Nephron progenitor cell (in vitro differentiated cells): ENCODE measurements at places on chromosomes 5 and 9.

DNA sequence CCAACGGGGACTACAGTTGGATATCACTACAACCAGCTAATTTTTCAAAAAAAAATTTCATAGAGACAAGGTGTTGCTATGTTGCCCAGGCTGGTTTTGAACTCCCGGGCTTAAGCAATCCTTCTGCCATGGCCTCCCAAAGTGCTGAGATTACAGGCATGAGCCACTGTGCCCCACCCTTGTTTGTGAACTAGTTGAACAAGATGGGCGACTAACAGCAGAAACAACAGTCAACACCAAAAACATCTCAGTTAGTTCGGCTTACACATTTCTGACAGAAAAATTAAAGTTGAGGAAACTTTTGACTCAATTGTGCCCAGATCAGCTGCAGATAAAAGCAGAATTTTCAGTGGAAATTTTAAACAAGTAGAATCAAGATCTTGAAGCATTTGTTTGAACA is 470.1 kb downstream of the TLE4 start:
- no peak for DNase-seq

- no peak for DNase-seq
These were observed 166.8 kb downstream of the PSAT1 start for GRCh38 chr9:78463750-78464149.

DNA sequence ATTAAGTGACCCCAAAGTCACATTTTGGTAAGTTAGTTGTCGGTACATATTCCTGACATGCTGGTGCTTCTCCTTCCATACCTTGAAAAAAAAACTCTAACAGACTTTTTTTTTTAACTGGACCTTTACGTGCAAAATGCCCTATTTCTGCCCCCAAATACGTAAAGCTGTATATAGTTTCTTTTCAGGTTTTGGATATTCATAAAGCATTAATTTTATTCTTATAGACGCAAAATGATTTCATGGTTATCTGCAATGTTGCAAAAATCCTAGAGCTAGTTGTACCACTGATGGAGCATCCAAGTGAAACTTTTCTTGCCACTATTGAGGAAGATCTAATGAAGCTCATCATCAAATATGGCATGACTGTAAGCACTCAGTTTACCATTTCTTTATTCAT is 167.6 kb downstream of the NIPBL start:
- DNase-seq: no peak

DNA sequence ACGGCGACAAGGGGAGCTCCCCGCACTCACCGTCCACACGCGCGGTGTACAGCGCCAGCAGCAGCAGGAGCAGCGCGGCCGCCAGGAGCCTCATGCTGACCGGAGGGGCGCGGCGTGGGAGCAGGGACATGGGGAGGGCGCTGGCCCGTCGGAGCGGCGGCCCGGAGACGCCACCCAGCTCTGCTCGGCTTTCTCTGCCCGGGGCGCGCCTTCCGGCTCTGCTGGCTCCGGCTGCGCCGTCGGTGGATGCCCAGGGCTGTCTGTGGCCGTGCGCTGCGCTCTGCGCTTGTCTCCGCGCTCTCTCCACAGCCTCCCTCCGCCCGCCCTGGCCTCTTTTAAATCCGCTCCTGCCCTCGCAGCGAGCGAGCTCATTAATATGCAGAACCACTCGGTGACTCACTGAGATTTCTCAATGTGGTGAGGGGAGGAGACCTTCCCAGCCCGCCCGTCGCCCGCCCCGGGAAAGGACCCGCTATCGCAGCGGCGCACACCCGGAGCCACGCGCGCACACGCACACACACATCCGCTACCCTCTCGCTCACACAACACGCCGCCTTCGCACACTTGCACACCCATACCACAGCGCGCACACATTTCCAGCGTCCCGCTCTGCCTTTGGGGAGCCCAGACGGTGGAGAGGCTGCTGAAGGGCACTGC is at the start of gene CXCL14:
Gene CXCL14 (minus strand): TSS at position 307 of the 657 bp plus-strand sequence. CDS start 213 bp downstream, at position 94.
- peak; percentile 68 for DNase-seq

GRCh38 chr9:120477534-120478001 is 102.4 kb downstream of the CDK5RAP2 start:
- DNase-seq: peak; percentile 65

GRCh38 chr5:691817-692528 is 1.2 kb downstream of the TPPP start:
- DNase-seq: no peak

DNA sequence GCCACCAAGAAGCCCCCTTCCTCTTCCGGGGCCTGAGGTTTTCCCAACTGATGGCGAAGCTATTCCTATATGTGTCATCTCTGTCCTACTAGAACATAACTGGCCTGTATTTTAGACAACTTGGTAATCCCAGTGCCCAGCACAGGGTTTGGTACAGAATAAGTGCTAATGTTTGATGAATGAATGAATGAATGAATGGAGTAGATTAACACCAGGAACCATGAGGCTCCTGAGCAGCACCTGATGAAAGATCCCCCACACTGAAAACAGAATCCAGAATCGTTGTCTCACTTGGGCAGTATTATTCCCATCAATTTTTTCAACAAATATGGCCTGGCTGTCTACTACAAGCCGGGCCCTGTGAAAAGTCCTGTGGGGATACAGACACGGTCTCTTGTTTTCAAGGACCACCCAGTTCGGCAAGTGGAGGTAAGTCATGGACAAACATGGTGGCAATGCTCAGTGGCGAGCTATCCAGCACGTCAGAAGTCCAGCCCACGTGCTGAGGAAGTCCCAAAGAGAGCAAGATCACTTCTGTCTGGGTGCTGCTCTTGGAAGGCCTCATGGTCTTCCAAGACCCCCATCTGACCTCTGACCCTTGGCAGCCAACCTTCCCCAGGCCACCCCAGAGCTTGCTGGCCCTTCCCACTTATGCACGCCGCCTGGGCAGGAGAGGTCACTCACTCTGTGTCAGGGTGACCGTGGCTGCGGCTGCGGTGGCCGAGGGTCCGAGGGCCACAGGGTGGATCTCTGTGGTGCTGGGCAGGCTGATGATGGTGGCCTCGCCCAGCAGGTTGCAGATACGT is 1.0 kb downstream of the NAIF1 start:
- no peak for DNase-seq

DNA sequence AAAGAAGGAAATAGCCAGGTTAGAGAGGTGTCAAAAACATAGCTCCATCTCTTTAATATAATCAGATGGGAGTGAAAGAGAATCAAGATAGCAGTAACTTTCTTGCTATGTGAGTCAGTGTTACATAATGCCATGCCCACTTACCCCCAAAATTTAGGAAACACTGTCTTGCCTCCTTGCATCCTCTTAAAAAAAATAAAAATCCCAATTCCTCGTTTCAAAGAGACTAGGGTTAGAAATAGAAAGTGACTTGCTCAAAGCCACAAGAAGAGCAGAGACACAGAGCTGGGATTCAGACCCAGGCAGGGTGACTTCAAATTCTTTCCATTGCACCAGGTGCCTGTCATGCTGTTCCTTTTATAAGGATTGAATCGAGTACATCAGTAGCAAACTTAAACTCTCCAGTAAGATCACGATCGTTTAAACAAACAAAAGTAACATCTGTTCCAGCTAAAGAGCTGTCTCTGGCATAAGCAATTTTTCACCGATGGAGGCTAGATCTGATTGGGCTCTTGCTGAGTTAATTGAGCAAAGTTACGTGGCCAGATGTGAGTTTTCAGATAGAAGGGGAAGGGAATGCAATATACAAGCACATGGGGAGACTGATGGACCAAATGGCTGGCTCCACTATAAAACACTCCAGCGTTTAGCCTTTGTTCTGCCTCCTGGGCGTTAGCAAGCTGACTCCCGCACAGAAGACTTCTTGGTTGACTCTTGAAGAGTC is 176.9 kb downstream of the PALM2AKAP2 start:
- DNase-seq: no peak

- DNase-seq: peak; percentile 43
These were observed 82.8 kb downstream of the CRB2 start for GRCh38 chr9:123438821-123439220.

DNA sequence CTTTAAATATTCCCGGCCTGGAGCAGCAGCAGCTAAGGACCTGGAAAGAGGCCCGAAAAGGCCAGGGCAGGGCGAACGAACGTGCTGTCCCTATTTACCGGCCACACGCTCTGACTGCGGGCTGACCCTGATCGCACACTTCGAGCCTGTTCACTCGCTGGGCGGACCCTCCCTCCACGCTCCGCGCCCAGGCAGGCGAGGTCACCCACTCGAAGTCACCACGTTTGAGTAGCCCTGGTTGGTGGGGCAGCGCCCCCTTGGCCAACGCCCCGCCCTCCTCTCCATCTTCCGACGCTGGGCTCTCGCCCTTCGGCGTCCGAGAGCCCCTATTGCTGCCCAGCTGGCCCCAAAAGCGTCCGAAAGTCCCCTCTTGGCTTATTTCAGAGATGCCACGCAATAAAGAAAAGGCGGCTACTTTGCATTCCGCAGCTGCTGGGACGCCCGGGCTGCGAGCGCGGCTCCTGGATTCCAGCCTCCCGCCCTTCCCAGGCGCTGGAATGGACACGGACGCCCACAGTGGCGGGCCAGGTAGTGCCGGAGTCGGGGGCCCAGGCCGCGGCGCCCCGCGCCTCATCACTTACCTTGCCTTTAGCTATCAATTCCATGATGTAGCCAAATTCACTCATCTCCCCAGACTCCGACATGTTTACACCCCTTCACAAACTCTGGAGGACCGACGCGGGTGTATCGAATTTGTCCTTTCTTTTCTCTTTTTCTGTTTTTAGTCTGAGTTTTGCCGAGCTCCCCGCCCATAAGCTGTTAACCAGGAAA is 9.9 kb upstream of the TRIM36 start:
- peak; percentile 61 for DNase-seq

DNA sequence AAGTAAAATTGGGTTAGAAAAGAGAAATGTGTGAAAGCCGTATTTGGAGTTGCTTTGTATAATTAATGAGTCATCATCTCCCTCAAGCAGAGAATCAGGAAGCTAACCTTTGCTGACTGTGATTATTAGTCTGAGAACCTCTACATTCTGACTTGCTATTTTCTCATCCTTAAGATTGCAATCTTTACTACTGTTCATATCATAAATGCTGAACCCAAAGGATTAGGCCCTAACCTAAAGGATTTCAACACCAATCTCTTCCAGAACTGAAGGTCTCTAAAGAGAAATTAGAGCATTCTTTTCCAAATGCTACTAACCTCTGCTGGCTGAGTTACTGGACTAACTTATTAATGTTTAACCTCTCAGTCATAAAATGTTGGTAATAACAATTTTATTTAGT is 538.1 kb upstream of the MEF2C start:
- DNase-seq: no peak

GRCh38 chr5:67543720-67544270 is 347.2 kb upstream of the CD180 start:
- no peak for DNase-seq

- DNase-seq: no peak
These were observed 488.6 kb downstream of the TLR4 start for GRCh38 chr9:118192807-118193206.

GRCh38 chr9:38685535-38685934 is 34.4 kb downstream of the FAM240B start:
- DNase-seq: no peak

DNA sequence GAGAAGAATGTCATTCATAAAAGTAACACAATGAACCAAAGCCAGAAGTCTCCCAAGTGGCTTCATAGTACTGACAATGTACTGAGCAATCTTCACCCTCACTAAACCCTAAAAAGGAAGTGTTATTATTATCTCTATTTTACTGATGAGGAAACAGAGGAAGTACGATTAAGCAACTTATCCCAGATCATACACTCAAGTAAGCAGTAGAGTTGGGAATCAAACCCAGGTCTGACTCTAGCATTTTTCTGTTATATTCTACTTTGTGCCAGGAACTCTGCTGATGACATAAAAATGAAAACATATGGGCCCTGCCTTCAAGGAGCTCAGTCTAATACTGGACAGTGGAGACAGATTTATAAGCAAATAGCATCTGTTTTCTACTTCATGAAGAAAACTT is 109.2 kb downstream of the RAPGEF6 start:
- no peak for DNase-seq

GRCh38 chr5:135446615-135447014 is 533 bp downstream of the DCANP1 start:
- DNase-seq: no peak

DNA sequence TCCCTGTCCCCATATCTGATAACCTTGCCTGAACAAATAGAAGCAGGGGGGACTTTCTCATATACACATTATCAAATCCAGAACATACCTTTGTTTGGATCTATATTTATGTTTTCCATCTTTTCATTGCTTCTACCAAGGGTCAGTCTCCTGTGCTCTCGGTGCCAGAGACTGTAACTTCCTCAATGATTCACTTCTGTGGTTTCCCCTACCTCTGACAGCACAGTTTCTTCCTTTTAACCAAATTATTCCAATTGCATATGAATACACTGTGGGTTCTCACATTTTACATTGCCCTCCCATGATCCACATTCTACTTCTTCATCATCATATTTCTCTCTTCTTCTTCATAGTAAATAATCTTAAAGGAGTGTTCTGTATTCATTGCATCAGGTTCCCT is 32.2 kb downstream of the NMUR2 start:
- DNase-seq: no peak

GRCh38 chr9:95684516-95684915 is 167.7 kb upstream of the PTCH1 start:
- DNase-seq: no peak

DNA sequence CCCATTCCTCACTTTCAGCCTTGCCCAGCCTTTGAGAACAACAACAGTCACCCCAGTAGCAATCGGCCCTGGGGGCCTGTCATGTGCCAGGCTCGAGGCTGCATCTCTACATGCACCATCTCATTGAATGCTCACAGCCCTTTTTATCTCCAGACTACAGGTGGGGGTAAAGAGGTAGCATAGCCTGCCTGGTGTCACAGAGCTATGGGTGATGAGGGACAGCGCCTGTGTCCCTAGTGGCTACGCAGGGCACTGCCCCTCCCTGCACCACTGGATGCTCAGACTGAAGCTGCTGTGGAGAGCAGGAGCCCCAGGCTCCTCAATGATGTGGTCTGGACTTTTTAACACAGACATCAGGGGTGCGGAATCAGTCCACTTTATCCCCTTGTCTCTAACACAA is 2.8 kb downstream of the CAMK2A start:
- peak; percentile 47 for DNase-seq

GRCh38 chr5:2052687-2053086 is 170.0 kb upstream of the IRX4 start:
- no peak for DNase-seq

DNA sequence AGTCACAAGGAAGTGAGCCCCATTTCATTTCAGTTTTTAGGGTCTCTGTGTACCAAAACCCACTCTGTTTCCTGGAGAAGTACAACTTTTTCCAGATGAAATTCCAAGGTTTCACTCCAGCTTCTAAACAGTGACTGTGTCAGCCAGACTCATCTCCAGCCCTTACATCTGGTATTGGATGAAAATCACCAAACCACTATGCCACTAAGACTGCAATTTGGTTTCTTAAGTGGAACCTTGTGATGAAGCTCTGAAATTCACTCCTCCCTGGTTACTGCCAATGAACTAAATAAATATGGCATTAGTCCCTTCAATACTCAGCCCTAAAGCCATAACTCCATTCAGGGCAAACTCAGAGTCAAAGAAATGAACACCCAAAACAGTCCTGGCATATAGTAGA is 211.2 kb upstream of the DAPK1 start:
- no peak for DNase-seq

- DNase-seq: no peak
These were observed 75.2 kb upstream of the RASGRF2 start for GRCh38 chr5:80884929-80885328.
